Glutamatergic neuron (in vitro differentiated cells): ENCODE measurements at places on chromosomes 12 and 14.

- DNase-seq: no peak
Observed at GRCh38 chr12:12533238-12533829, 29.3 kb downstream of the DUSP16 start.

- DNase-seq: no peak
Observed at GRCh38 chr14:95211721-95212504, 54.6 kb upstream of the DICER1 start.

- DNase-seq: no peak
Observed at GRCh38 chr12:47509398-47509851, 196.4 kb downstream of the RPAP3 start.

DNA sequence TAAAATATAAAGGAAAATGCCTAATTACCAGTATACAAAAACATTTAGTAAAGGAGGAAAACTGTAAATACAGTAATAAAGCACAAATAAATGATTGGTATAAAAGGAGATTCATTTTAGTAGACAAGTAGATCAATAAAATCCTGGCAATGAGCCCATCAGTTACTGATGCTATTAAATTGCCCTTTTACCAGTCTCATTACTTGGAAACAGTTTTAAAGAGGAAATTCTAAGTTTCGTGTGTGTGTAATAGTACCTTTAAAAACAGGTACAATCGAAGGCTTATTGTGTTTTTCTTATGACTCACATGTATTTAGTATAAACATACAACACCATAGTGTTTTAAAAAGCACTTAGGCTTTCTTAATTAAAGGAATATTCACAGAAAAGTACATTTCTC is 46.4 kb upstream of the SYT10 start:
- no peak for DNase-seq

DNA sequence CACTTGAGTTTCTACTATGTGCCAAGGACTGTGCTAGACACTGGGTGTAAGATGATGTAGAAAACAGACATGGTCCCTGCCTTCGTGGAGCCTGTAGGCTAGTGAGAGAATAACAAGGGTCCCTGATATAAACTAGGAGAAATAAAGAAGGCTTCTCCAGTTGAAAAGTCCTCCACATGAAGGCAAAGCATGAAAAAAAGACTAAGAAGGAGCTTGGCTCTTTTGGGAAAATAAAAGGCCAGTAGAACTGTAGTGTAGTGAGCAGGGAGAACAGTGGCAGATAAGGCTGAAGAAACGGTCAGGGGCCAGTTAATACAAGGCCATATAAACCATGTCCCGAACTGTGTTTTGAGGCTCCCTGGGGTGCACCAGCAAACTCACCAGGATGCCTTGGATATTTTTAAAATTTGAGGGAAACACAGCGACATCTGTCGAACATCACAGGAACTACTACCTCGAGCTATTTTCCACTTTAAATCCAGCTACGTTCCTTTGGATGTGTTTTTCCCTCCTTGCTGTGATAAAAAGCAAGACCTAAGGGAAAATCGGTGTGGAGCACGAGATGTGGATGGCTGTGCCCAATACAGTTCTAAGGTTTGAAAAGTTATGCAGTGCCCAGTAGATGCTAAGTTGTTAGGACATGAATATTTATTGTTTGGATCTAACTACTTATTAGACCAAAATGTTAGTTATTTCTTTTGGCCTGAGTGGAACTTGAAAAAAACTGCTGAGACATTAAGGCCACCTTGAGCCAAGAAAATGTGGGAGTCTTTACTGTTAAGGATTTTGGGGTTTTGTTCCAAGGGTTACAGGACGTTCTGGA is 8.5 kb upstream of the CFL2 start:
- peak; percentile 24 for DNase-seq

GRCh38 chr12:118033902-118034301 is 17.4 kb downstream of the RFC5 start:
- no peak for DNase-seq

GRCh38 chr12:59844750-59845149 is 248.9 kb downstream of the SLC16A7 start:
- DNase-seq: no peak

GRCh38 chr12:85076688-85077430 is 40.7 kb downstream of the LRRIQ1 start:
- no peak for DNase-seq

DNA sequence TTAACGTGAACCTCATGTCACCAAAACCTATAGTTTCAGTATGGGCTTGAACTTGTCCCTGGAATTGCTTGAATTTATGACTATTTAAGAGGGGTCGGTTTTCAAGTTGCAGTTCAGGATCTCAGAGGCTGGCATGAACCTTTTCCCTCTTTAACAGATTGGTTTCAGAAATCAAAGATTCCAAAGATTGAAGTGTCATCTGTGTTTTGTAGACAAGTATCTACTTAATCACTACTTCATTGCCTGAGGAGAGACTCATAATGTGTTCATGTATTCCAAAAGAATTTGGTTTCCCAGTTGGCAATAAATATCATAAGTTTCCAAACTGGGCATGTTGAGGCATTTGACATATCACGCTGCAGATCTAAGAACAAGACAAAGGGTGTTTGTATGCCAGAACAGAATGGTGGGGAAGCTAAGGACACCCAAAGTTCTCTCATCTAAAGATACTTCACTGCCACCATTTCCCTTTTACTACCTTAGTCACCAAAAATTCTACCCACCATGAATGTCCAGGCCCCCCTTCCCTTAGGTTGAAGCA is 199.5 kb downstream of the NUAK1 start:
- no peak for DNase-seq

- DNase-seq: no peak
Observed at GRCh38 chr12:68400226-68400829, 68.2 kb upstream of the MDM1 start.

- no peak for DNase-seq
Observed at GRCh38 chr12:60758224-60758623, 1162.4 kb downstream of the SLC16A7 start.

GRCh38 chr12:59744564-59744963 is 148.7 kb downstream of the SLC16A7 start:
- DNase-seq: no peak

DNA sequence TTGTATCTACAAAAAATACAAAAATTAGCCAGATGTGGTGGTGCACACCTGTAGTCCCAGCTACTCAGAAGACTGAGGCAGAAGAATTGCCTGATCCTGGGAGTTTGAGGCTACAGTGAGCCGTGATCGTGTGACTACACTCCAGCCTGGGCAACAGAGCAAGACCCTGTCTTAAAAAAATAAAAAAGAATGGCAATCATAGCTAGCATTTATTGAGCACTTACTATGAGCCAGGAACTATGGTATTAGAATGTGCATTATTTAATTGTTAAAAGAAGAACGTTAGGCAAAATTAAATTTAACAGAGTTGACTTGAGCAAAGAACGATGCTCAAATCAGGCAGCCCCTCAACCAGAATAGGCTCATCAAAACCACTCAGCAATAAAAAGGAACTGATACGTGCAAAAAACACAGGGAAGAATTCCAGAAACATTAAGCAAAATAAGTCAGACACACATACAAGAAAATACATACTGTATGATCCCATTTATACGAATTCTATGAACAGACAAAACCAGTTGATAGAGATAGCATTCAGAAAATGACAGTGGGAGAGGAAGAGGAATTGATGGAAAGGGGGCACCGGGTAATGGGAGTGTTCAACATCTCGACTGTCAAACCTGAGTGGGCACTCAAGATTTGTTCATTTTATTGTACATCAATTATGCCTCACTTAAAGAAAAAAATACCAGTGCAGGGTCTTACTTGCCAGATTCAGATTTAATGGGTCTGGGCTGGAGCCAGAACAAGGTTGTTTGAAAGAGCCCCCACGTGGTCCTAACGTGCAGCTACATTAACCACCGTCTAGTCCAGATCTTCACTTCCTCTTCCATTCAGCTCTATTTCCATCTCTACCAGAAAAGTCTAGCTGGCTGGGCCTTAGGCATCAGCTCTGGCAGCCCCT is 8.0 kb downstream of the SCNN1A start:
- no peak for DNase-seq

DNA sequence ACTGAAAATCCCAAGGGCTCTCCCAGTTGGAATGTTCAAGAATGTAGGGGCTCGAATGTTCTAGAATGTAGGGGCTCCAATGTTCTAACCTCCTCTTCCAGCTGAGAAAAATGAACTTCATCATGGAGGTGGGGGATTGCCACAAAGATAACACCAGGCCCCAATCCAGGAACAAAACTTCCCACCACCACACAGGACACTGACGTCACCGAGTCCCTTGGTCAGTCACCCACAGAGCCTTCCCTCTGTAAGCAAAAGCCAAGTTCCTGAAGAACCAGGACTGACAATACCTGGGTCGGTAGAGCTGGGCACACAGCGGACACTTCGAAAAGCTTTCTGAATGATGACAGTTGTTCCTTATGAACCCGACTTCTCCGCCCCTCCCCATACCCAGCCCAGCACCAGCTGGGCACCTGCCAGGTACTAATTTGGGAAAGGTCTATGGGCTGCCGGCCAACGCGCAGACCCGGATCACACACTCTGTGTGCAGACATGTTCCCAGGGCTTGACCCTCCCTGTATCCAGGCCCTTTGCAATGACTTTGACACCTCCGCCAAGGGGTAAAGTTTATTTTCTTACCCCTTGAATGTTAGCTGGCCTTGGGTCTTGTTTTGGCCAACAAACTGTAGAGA is 18.9 kb downstream of the ITPK1 start:
- no peak for DNase-seq

GRCh38 chr12:43586646-43587245 is 34.7 kb upstream of the ADAMTS20 start:
- DNase-seq: no peak

DNA sequence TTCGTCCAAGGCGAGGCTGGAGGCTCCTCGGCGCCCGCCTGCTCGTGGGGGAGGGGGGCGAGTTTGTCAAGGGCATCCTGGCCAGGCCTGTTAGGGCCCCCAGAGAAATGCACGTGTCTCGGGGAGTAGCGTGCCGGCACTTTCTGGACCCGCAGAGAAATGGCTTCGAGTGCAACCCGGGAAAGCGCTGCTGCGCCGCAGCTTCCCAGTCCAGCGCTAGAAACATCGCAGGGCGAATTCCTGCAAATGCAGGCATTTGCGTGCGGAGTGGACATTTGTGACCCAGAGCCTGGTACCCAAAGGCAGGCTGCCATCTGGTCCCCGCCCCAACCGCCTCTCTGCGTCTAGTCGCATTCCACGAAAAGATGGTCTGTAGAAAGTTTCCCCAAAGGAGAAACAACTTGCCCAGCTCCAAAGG is 756 bp downstream of the LGR5 start:
- DNase-seq: peak; percentile 35

GRCh38 chr12:100675432-100675831 is 101.9 kb downstream of the GAS2L3 start:
- DNase-seq: no peak

DNA sequence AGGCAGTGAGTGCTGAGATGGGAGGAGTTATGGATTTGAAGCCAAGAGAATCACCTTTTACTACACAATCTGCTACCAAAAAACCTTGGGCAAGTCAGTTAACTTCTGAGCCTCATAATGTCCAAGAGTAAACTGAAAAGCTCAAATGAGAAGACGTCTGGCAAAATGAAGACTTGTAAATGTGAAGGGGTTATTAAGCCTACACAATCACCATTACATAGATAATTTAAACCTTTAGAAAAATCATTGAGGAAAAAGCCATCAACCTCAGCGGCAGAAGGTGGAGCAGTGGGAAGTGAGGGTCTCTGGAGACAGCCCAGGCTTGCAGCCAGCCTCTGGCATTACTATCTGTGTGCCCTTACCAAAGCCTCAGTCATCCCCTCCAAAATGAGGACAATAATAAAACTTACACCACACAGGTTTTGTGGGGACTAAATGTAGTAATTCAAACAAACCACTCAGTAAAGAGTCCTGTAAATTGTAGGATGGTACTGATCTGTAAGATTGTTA is 50.5 kb upstream of the CCDC175 start:
- DNase-seq: no peak

GRCh38 chr14:71592361-71592760 is 339.9 kb upstream of the RGS6 start:
- no peak for DNase-seq

DNA sequence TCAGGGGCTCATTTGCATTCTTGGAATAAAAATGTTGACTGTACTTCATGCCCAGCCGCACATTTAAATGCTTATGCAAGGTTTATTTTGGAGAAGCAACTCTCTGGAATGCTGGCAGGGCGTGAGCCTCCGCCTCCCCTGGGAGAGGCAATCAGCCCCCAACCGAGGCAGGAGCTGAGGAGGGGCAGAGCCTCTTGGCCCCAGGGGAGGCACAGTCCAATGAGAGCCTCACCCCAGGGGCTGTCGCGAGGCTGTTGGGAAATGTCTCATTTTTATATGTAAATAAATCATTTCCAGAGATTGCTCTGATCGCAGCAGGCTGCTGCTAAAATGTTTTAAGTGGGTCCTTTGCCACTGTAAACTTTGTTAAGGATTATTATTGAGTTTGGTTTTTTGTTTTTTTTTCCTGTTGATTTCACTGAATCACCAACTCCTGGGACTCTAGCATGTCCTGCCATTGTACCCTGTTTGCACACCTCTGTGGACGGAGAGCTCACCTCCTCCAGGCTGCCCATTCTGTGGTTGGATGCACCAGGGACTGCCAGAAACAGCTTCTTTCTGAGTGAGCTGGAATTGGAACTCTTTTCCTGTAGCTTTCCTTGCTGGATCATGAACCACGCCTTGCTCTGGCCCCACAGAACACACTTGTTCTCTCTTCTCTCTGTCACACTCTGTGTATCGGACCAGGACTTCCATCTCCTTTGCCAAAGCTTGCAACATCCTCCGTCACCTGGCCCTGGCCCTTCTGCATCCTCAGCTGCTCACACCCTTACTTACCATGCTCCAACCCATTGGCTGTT is 46.9 kb upstream of the FAM181A start:
- DNase-seq: no peak

DNA sequence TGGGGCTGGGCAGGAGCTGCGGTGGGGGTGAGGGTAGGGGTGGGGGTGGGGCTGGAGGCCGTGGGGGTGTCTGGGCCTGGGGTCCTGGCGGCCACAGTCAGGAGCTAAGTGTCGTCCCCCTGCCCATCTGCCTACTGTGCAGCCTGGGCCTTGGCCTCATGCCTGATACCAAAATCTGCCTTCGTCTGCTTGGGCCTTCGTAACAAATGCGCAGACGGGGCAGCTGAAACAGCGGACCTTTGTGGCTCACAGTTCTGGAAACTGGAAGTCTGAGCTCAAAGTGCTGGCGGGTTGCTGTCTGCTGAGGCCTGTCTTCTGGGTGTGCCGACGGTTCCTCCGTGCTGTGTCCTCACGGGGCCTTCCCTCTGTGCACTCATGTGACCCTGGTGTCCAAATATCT is 61.7 kb downstream of the KIF26A start:
- DNase-seq: no peak

DNA sequence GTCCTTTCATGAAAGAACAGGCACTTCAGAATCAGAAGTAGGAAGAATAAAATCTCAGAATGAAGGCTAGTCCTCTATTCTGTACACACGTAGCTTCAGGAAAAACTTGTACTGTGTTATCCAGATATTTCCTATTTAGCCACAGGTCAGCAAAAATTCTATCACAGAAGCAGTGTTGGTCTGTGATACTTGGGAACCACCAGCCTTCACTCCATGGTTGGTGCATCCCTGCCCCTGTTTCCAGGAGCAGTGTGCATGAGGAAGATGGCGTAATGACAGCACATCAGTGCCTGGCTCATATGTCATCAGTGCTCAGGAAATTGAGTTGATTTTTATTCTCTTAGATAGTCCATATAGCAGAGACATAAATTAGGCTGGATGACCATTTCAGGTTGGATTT is 87.7 kb downstream of the SAMD4A start:
- DNase-seq: no peak

GRCh38 chr14:101500681-101501080 is 60.6 kb upstream of the DIO3 start:
- DNase-seq: peak; percentile 5
